ENCODE measurements at places on chromosomes 6 and 20.
A peak's percentile ranks its signal among the peaks of the same experiment; 100 is the strongest.

DNA sequence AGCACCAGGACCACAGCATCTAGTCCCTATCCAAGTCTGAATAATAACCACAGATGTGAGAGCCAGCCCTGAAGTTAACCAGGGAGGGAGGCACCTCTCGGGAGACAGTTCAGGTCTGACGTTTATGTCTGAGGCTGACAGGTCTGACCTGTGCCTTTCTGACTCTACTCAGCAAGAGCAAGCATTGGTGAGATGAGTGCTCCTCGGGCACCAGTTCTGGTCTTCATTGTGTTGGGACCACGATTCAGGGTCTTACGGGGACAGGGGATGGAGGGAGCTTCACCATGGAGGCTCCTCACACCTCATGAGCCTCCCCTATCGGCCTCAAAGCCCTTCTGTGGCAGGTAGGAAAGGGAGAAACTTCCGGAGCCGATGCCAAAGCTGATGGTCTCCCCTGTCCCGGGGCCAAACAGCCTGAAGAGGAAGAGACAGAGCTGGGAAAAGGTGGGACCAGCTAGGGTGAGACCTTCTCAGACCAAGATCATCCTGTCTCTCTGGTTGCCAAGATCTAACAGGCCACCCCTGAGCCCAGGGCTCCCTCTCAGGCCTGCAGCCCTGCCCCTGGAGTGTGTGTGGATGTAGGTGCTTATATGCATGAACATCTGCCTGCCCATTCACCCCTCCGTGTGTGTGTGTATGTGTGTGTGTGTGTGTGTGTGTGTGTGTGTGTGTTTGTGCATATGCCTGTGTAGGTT lies 170.5 kb downstream of the VEGFA start:
- DNase-seq, result no peak

DNA sequence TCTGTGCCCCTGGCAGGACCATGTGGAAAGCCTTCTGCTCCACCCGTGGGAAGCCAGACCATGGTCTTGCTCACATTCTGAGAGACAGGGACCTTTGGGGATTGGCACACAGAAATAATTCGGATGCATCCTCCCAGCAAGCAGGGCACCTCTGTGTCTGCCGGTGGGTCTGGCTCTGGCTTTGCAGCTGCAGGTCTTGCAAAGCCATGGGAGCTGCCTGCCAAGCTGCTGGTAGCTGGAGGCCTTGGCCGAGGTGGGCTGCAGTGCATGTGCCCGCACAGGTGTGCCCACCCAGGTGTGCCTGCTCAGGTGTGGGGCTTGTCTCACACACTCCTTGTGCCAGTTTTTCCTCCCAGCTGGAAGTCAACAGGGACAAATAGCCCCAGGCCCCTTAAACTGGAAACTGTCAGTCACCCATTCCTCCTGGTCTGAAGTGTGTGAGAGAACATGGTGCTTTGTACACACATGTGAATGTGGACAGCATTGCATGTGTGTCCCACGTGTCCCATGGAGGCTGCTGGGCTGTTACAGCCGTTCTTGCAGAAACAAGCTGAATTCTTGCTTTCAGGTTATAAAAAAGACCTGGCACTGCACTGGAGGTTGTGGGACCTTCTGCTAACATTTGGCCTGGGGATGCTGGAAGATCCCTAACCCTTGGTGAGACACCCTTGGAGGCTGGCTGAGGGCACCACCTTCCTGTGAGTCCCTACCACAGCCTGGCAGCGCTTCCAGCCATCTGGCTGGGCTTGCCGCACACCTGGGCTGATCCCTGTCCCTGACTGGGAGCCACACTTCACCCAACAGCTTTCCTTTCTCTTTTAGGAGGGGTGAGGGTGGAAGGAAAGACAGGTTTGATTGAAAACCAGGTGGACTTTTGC lies 54.9 kb upstream of the SMOC2 start:
- DNase-seq, result no peak

DNA sequence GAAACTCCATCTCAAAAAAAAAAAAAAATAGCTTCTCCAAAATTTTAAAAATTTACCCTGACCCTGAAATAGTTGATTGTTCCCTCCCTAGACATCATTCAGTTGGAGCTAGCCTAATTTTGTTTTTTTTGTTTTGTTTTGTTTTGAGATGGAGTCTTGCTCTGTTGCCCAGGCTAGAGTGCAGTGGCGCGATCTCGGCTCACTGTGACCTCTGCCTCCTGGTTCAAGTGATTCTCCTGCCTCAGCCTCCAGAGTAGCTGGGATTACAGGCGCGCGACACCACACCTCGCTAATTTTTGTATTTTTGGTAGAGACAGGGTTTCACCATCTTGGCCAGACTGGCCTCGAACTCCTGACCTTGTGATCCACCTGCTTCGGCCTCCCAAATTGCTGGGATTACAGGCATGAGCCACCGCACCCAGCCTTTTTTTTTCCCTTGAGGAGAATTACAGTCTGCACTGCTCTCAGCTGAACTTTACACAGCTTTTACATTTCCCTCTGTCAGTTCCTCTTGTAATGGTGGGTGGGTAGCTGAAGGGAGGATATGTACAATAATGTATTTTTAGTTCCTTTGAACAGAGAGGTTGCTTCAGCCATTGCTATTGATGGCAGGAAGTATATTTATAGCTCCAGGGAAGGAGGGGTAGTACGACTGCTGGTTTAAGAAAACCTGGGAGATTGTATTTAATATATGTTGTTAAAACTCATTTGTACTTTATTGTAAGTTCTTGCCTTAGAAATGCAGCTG lies 27.7 kb downstream of the PTPRA start:
- no peak for DNase-seq

GRCh38 chr20:20138301-20139064 lies 86.2 kb downstream of the CFAP61 start:
- no peak for DNase-seq

- DNase-seq, result no peak
These were observed 1.1 kb upstream of the HLA-C start for GRCh38 chr6:31272836-31273626.

DNA sequence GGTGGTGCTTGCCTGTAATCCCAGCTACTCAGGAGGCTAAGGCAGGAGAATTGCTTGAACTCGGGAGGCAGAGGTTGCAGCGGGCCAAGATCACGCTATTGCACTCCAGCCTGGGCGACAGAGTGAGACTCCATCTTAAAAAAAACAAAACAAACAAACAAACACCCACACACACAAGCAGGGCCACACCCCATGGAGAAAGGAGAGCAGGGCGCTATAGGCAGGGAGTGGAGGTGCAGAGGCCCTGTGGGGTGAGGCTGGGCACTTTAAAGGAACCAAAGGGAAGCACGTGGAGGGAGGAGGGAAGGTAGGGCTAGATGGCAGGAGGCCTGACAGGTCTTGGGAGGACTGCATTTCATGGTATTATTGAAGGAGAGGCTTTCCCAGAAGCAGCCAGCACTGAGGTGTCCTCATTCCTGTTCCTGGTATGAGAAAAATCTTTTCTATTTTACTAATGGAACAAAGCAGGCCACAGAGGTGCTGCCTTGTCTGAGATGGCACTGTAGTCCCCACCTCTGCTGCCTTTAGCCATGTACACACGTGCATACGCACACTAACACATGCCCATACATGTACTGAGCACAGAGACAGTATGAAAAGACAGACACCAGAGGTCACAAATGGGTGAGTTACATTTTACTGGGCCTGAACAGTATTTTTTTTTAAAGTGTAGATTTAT lies 44.0 kb downstream of the BCAS4 start:
- DNase-seq, result no peak

DNA sequence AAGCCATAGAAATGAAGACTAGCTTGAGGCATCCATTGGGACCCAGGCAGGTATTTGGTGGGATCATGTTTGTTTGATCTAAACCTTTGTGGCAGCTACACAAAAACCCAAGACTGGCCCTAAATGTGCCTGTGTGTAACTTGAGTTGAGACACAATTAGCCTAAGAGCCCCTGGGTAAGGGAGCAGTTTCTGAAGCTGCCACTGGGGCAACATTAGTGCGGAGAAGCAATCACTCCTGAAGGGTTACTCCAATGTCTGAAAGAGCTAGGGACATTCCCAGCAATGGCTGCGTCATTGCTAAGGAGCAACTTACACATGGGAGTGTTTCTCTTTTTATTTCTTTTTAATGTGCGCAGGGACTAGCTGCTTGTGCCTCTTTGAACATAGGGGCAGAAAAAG lies 67.9 kb upstream of the EEF1E1 start:
- DNase-seq, result no peak

- no peak for DNase-seq
These were observed 8.4 kb upstream of the TJAP1 start for GRCh38 chr6:43468748-43469681.

- peak; percentile 51 for DNase-seq
These were observed 92.0 kb downstream of the ARHGAP18 start for GRCh38 chr6:129617986-129618385.

Data from fibroblast of lung (primary cell).